ENCODE measurements at places on chromosomes 2 and 18.

GRCh38 chr2:30155202-30155601 lies 8.4 kb downstream of the YPEL5 start:
- no peak for DNase-seq

GRCh38 chr2:132589111-132589830 lies 80.7 kb downstream of the LYPD1 start:
- no peak for DNase-seq

DNA sequence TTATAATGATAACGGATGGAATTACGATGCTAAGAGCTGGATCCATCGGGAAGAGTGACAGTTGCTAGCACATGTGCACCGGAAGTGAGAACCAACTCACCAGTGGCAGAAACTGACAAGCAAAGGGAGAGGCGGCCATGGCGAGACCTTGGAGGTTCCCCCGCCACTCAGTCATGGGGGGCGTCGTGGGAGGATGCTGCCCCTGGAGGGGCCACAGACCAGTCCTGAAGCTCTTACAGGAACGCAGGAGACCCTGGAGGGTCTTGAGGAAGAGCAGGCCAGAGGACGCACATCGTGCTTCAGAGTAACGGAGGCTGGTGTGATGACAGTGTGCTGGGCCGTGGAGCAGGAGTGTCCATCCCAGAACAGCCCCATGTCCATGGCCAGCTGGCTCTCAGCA lies 53.1 kb upstream of the KCNG2 start:
- DNase-seq: no peak

DNA sequence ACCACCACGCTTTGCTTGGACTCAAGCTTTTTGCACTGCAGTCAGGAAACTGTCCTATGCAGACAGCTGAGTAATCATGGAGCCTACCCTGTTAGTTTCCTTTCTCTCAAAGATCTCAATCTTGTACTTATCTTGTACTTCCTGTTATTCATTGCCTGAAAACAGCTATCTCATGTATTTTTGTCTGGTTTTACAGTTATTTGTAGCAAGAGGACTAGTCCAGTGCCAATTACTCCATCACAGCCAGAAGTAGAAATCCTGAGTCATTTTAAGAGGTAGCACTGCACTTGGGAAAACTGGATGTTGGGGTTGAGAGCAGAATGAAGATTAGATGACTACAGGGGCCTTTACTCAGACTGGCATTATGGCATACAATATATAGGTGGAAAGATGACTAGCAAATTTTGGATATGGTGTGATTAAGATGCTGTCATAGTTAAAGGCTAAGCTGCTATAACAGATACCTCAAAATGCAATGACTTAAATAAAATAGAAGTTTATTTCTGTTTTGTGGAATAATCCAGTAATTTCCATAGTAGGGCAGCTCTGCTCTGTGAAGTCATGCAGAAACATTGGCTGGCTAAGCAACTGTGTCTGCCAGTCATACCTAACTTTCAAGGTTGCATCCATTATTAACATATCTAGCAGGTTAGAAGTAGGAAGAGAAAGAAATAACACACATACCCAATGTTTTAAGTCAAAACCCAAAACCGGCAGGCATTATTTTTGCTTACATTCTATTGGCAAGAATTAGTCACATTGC lies 21.1 kb upstream of the CHMP3 start:
- no peak for DNase-seq

DNA sequence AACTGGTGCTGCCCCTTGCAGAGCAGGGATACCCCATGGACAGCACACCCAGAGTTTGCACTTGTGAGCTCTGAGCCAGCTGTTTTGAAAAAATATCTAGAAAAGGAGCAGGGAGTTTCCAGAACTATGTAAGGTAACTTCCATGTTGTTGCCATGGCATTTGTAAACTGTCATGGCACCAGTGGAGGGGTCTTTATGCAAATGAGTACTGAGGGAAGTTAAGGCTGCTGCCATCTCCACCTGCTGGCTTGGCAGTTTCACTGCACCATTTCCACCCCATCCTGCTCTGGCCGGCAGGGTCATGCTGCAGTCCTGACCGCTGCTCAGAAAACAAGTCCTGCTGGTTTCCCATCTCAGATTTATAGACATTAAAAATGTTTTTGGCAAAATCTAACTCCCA lies 52.3 kb upstream of the SNTG2 start:
- DNase-seq: no peak

Measured in stimulated activated CD4-positive, alpha-beta T cell treated with anti-CD3 and anti-CD28 coated beads, Interleukin-1b, Interleukin-23, amount 100 ng/mL, for 1 hour (primary cell).